ENCODE measurements at places on chromosomes 13 and 19. TPM values are rescaled to one million over a fixed set of nuclear protein-coding genes. Genes with fewer than 3 reads are reported as not detected.

DNA sequence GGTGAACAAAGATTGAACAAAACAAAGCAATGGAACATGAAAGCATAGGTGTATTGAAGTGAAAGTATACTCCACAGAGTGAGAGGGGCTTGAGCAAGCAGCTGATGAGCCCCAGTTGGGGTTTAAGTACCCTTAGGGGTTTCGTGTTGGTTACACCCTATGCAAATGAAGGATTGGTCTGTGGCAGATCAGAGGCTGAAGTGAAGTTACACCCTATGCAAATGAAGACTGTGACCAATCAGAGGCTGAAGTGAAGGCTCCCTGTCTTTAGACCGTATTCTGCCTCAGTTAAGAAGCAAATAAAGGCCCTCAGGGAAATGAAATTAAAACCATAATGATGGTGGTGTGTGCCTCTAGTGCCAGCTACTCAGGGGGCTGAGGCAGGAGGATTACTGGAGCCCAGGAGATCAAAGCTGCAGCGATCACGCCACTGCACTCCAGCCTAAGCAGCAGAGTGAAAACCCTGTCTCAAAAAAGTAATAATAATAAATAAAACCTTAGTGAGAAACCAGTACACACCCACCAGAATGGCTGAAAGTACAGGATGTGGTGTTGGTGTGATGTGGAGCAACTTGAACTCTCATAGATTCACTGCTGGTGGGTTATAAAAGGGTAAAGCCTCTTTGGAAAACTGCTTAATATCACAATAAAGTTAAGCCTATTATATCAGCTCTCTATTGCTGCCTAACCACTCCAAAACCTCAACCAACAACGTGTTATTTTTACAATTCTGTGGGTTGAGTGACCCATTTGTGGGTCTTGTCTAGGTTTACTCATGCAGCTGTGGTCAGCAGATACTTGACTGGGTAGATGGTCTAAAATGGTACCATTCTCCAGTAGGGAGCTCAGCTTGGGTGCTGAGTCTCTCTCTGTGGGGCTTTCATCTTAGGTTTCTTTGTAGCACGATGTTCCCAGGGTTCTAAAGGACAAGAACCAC, 12.8 kb upstream of the UPF3A start:
- H3K27ac ChIP-seq = peak overlapping the region; percentile 44
- no peaks in the 10 kb centered on the region for H3K27me3 ChIP-seq
- peaks cover 52% of the 10 kb centered on the region for H3K36me3 ChIP-seq
- H3K4me3 ChIP-seq = no peak overlapping the region
- peaks cover 10% of the 10 kb centered on the region for H3K4me1 ChIP-seq

DNA sequence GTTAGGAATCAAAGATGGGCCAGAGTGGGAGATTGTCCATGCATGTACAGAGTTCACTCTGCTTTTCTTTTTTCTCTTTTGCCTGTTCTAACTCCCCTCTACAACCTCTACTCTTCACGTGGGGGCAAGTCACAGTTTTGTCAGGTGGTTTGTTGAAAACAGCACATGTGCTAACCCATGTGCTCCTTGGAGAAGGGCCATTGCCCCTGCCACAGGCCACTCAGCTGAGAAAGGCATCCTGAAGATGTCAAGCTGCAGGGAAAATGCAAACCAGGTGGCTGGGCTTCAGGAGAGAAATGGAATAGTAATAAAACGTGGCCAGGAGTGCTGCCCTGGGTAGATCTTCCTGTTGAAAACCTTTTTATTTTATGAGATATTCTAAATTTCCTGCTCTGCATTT, 35.3 kb upstream of the SLC10A2 start:
- DNase-seq = no peak
- no peaks in the 10 kb centered on the region for H3K27me3 ChIP-seq
- no peak overlapping the region for H3K27ac ChIP-seq
- H3K36me3 ChIP-seq = no peaks in the 10 kb centered on the region
- no peaks in the 10 kb centered on the region for H3K4me1 ChIP-seq

- DNase-seq = peak; percentile 30
- H3K36me3 ChIP-seq = no peaks in the 10 kb centered on the region
- peak overlapping the region; percentile 76 for H3K4me3 ChIP-seq
- peaks cover 44% of the 10 kb centered on the region for H3K27me3 ChIP-seq
Observed at GRCh38 chr13:43785650-43786471, 911 bp downstream of the ENOX1 start.

DNA sequence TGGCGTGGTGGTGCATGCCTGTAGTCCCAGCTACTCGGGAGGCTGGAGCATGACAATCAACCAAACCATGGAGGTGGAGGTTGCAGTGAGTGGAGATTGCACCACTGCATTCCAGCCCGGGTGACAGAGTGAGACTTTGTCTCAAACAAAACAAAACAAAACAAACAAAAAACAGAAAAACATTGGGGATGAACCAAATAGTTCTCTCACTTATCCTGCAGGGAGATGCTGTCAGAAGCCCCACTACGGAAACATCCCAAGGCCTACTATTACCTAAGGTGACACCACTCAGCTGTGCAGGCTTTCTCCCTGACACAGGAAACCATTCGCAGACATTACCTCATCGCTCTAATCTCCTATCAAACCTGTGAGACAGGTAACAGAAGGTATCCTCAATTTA, 113.5 kb downstream of the FOXO1 start:
- H3K4me3 ChIP-seq = no peak overlapping the region
- DNase-seq = no peak
- peak overlapping the region; percentile 36 for H3K27ac ChIP-seq
- peaks cover 12% of the 10 kb centered on the region for H3K36me3 ChIP-seq
- no peaks in the 10 kb centered on the region for H3K27me3 ChIP-seq

GRCh38 chr19:7636317-7636690, 606 bp upstream of the STXBP2 start:
- H3K27me3 ChIP-seq = no peaks in the 10 kb centered on the region
- no peak for DNase-seq
- peaks cover 12% of the 10 kb centered on the region for H3K36me3 ChIP-seq
- H3K4me3 ChIP-seq = peak overlapping the region; percentile 80
- peaks cover 32% of the 10 kb centered on the region for H3K4me1 ChIP-seq

DNA sequence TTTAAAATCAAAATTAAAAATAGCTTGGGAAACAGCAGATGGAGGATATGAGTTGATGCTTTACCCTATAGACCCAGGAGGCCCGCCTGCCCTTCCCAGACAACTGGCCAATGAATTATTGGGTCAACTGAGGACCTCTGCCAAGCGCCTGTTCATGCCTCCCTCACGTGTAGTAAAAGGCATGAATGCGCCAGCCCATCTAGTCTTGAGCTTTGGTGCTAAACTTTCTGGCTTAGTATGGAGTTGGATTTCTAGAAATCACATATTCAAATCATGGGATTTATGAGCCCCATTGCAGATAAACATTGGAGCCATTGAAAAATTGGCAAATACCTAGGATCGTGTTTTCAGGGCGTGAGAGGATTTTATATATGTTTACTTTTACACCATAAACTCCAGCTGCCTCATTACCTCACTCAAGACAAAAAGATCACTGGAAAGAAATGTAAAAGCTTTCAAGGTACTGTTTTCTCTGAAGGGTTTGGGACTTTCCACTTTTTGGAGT, 47.1 kb downstream of the COL4A2 start:
- H3K36me3 ChIP-seq = no peaks in the 10 kb centered on the region
- H3K4me1 ChIP-seq = peaks cover 5% of the 10 kb centered on the region

- H3K4me1 ChIP-seq = no peaks in the 10 kb centered on the region
- H3K4me3 ChIP-seq = no peak overlapping the region
- no peak overlapping the region for H3K27ac ChIP-seq
- H3K27me3 ChIP-seq = peaks cover 6% of the 10 kb centered on the region
Observed at GRCh38 chr13:34627509-34628208, 314.4 kb upstream of the NBEA start.

GRCh38 chr13:68690567-68690966, 1417.1 kb upstream of the ATXN8OS start:
- H3K36me3 ChIP-seq = no peaks in the 10 kb centered on the region
- no peak for DNase-seq
- no peaks in the 10 kb centered on the region for H3K27me3 ChIP-seq

- H3K4me3 ChIP-seq = no peak overlapping the region
- peaks cover 50% of the 10 kb centered on the region for H3K36me3 ChIP-seq
- peak overlapping the region; percentile 41 for H3K27ac ChIP-seq
- peaks cover 27% of the 10 kb centered on the region for H3K4me1 ChIP-seq
- no peaks in the 10 kb centered on the region for H3K27me3 ChIP-seq
Observed at GRCh38 chr19:16654627-16655026, 5.3 kb downstream of the SMIM7 start.

DNA sequence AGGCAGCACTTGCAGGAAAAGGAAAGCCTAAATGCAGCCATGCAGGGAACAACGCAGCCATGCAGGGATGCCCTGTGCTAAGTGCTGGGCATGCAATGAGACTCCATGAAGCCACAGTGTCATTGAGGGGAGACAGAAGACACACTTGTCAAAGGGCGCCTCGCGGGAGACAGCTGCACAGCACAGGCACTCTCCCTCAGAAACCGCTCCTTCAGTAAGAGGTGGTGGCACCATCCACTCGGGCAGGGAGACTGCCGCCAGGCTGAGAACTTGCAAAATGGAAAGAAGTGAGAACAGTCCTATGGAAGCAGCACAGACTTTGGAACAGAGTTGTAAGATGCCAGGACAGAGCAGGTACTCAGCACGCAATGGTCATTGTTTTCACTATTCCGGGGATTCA, 51.1 kb downstream of the GGACT start:
- H3K4me3 ChIP-seq = no peak overlapping the region
- H3K27ac ChIP-seq = no peak overlapping the region
- no peaks in the 10 kb centered on the region for H3K36me3 ChIP-seq
- H3K4me1 ChIP-seq = peaks cover 33% of the 10 kb centered on the region
- DNase-seq = no peak

GRCh38 chr13:111201304-111201940, 86.3 kb downstream of the ARHGEF7 start:
- H3K27ac ChIP-seq = peak overlapping the region; percentile 8
- peaks cover 25% of the 10 kb centered on the region for H3K36me3 ChIP-seq
- H3K27me3 ChIP-seq = no peaks in the 10 kb centered on the region
- DNase-seq = peak; percentile 21
- no peak overlapping the region for H3K4me3 ChIP-seq
- peaks cover 55% of the 10 kb centered on the region for H3K4me1 ChIP-seq

DNA sequence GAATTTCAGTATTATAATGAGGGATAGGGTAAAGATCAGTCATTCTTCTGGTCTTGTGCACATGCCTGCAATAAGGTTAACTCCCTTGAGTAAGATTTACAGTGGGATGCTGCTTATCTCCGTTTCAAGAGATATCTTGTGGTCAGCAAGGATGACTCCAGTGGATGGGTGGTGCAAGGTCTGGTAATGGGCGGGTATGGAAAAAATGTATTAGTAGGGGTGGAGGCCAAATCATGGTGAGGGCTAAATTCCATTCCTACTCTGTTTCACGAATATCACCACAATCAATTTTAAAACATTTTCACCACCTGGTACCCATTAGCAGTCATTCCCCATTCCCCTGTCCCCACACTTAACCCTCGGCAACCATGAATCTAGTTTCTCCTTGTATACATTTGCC, 40.6 kb downstream of the CCDC122 start:
- no peak overlapping the region for H3K27ac ChIP-seq
- no peak overlapping the region for H3K4me3 ChIP-seq
- H3K4me1 ChIP-seq = no peaks in the 10 kb centered on the region
- H3K27me3 ChIP-seq = peaks cover 2% of the 10 kb centered on the region

GRCh38 chr13:71661921-71662320, 205.1 kb downstream of the DACH1 start:
- no peaks in the 10 kb centered on the region for H3K36me3 ChIP-seq
- no peak overlapping the region for H3K27ac ChIP-seq
- DNase-seq = no peak
- H3K27me3 ChIP-seq = no peaks in the 10 kb centered on the region
- H3K4me1 ChIP-seq = no peaks in the 10 kb centered on the region

DNA sequence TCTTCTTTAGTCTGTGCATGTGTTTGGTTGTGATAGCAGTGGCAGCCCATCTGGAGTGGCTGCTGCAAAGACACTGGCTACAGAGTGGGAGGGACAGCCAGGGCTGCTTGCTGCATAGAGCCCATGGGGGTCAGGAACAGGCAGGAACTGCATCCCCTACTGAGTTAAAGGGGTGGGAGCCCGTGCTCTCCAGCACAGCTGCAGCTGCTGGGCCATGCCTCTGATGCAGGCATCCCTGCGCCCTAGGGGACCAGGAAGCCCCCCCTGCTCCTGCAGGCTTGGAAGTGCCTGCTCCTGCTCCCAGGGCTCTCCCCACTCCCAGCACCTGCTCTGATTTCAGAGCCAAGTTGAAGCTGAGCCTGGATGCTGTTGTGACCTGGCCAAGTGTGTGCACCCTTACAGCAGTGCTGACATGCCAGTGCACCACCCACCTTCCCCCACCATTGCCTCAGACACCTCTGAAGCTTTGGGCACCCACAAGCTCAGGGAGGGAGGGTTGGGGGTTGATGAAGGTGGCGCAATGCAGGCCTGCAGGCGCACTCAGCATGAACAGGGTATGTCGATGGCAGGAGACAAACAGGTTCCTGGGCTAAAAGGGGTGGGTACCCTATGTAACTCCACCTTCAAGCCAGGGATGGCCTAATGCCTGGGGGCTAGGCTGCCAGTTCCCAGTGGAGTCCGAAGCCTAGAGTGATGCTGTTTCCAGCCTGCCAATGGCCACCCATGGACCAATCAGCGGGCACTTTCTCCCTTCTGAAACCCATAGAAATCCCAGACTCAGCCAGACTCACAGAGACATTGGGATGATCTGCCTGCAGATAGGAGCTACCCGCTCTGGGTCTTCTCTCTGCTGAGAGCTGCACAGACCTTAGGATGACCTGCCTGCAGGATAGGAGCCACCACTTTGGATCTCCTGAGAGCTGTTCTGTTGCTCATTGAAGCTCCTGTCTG, 919.9 kb upstream of the MIR17HG start:
- no peaks in the 10 kb centered on the region for H3K4me1 ChIP-seq
- H3K27me3 ChIP-seq = no peaks in the 10 kb centered on the region

DNA sequence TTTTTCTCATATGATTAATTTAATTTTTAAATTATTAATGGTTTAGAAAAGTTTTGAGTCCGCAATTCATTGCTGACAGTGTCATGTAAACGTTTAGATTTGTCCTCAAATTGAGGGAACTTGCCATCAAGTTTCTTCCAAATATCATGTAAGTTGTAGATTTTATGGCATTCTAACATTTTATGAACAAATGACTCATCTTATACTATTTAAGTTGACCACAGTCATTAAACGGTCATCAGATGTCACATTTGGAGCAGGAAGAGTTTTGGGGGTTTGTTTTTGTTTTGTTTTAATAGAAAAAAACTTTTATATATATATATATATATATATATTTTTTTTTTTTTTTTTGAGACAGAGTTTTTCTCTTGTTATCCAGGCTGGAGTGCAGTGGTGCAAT, 4.3 kb downstream of the ZNF114 start:
- peaks cover 5% of the 10 kb centered on the region for H3K27me3 ChIP-seq
- no peaks in the 10 kb centered on the region for H3K36me3 ChIP-seq
- H3K4me3 ChIP-seq = no peak overlapping the region

- H3K4me1 ChIP-seq = no peaks in the 10 kb centered on the region
- H3K27ac ChIP-seq = no peak overlapping the region
- no peaks in the 10 kb centered on the region for H3K36me3 ChIP-seq
- no peaks in the 10 kb centered on the region for H3K27me3 ChIP-seq
- no peak for DNase-seq
Observed at GRCh38 chr13:63190742-63191141, 1775.1 kb upstream of the PCDH20 start.

Gene FIZ1
- 14.8 TPM for total RNA-seq

Gene TRPM4
- total RNA-seq = 0.22 TPM

Gene PRX
- 1.5 TPM for total RNA-seq

Gene LSM4
- total RNA-seq = 451 TPM

Gene TPGS1
- total RNA-seq = 4.2 TPM

Gene COX6B2
- total RNA-seq = 0.57 TPM

Gene RUVBL2
- total RNA-seq = 119 TPM
